ENCODE measurements at places on chromosomes 6 and 20.

- DNase-seq, result peak; percentile 30
These were observed 4.5 kb upstream of the CD109 start for GRCh38 chr6:73691512-73691911.

DNA sequence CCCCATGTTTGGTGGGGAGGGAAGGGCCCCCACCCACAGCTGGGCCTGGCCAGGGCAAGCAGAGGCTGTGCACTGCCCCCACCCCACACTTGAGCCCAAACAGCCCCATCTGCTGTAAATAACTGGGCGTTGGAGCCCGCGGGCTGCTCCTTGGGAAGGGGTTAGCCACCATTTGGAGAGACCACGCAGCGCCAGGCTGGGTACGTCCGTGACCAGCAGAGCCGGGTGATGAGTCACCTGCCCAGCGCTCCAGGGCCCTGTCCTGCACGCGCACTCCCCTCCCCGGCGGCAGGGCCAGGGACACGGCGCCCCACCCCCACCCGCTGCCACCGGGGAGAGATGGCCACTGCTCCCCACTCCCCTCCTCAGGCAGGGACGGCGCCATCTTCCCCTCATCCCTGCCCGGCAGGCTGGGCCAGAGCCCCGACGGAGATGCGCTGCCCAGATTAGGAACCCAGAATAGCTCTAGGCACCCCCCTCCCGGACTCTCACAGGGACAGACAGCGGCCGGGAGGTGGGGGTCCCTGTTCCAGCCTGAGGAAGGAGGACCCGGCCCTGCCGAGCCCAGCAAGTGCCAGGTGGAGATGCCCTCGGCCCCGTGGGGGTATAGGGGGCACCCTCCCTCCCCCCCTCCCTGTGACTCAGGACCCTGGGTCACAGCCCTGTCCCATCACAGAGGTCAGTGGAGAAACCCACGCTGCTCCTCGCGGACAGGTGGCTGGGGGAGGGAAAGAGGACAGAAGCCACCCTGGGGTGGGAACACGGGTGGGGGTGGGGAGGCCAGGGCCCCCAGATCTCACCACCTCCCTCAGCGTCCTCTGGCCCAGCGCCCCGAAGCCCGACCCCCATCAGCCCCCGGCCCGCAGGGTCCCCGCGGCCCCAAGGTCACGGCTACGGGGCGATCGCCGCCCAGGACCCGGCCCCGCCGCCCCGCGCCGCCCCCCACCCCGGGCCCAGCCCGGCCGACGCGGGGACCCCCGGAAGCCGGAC, 642 bp downstream of the EEF1A2 start:
- DNase-seq, result peak; percentile 9

DNA sequence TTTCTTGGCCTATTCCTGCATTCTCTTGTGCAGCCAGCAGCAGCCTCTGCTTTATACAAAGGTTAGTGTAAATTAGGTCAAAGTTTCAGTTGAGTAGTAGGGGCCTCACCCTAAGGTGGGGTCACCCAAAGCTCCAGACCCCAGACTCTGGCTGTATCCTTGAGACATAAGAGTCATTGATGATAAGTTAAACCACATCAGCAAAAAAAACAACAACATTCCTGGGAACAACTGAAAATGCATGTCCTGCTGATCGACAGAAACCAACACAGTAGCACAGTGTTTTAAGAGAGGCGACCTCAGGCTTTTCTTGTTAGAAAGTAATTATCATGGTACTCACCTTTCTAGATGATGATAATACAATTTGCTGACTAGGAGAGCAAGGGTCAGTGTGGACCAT, 52.6 kb downstream of the TFAP2A start:
- DNase-seq, result no peak

DNA sequence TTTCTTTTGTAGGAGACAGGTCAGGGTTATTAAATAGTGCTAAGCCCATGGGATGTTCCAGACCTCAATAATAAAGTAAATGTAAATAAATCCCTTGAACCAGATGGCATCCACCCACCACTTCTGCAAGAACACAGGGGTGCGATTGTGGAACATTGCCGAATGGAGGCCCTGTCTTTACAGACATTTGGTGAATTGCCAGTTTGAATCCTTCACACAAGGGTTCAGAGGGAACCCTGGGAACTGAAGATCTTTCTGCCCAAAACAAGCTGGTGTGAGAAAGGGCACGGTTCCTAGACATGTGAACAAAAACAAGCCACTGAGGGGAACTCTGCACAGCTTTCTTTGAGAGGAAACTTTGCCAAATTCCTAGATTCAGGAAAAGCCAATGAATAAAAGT, 30.2 kb upstream of the RNF8 start:
- no peak for DNase-seq

- DNase-seq, result peak; percentile 95
These were observed 271.2 kb downstream of the PRL start for GRCh38 chr6:22025468-22026163.

DNA sequence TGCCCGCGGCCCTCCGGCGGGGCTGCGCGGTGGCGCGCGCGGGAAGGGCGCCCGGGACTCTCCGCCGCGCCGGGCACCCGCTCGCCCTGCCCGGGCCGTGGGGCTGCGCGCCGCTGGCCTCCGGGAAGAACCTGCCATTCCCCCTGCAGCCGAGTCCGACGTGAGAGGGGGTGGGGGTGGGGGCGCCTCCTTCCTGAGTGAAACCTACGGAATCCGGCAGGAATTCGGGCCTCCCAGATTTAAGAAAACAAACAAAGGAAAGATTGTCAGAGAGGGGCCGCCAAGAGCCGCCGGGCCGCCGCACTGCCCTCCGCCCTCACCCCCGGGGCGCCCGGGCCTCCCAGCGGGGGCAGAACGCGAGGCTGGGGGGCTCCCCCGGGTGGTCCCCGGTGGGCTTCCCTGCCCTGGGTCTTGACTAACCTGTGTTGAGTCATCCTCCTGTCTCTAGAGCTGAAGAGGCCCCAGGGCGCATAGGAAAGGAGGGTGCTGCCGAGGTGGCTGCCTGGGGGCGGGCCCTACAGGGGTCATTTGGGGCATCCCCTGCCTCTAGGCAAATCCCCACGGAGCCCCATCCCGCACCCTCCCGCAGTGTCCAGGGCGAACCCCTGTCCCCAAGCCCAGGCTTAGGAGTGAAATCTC, 42.2 kb upstream of the FOXP4 start:
- DNase-seq, result peak; percentile 85

- no peak for DNase-seq
These were observed 55.4 kb downstream of the IPCEF1 start for GRCh38 chr6:154301086-154301625.

DNA sequence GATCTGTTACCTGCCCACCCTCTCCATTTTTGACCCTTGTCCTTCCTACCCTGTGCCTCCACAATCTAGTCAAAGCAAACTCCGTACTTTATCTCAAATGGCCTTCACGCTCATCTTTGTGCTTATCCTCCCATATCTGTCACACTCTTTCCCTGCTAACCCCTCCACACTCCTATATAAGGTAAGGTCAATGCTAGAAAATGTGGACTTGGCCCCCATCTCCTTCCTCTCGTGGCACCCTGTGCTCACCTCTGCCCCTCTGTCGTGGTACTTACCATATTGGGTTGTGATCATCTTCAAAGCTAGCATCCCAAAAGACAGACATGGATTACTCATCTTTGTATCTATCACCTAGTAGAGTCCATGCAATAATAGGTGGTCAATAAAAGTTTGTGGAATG, 127.6 kb upstream of the FOXQ1 start:
- DNase-seq, result no peak

- no peak for DNase-seq
These were observed 368.9 kb upstream of the SULF2 start for GRCh38 chr20:48154040-48154765.

All from fibroblast of upper back skin (primary cell).